ENCODE measurements at places on chromosomes 13 and 19.
A peak's percentile ranks its signal among the peaks of the same experiment; 100 is the strongest.

- no peak for DNase-seq
Measured at GRCh38 chr13:104473936-104474335, 1407.7 kb upstream of the SLC10A2 start.

- DNase-seq = peak; percentile 97
Measured at GRCh38 chr19:48835734-48836088, 580 bp downstream of the HSD17B14 start.

DNA sequence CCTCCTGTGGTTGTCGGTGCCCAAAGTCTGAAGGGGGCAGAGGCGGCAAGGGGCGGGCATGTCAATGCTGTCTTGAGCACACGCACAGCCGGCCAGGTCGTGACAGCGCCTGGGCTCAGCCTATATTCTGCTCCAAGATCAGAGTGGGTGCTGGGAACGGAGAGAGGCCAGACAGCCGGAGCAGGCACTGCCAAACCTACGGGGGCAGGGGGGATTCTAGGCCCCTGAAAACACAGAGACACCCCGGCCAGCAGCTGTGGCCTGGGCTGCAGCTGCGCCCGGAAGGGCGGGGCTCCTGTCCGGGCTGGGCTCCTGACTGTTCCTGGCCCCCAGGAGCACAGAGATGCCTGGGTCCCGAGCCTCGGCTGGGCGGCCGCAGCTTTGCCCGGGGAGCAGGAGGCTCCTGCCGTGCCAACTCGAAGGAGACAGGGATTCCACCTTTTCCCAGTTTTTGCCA lies 2662.9 kb upstream of the PCDH20 start:
- DNase-seq = no peak

GRCh38 chr13:57935965-57936364 lies 304.4 kb downstream of the PCDH17 start:
- no peak for DNase-seq

GRCh38 chr13:21124852-21125251 lies 51.5 kb downstream of the SKA3 start:
- DNase-seq = no peak

DNA sequence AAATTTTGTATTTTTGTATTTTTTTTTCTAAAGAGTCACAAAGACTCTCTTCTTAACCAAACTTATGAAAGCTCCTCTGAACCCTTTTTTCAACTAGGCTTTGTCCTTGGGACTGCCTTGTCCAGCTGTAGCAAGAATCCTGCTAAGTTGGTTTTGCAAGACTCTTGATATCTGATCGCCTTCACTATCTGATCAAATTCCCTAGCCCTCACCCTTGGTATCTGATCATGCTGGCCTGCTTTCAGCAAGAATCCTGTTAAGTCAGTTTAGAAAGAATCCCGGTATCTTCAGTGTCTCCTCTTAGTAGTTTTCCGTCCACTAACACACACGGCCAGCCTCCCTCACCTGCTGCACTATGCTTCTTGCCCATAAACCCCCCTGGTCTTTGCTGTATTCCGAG lies 1.9 kb upstream of the SIGLEC5 start:
- no peak for DNase-seq

GRCh38 chr13:113991191-113991669 lies 17.4 kb upstream of the C13orf46 start:
- DNase-seq = no peak

GRCh38 chr13:96141032-96141431 lies 51.1 kb downstream of the HS6ST3 start:
- no peak for DNase-seq

DNA sequence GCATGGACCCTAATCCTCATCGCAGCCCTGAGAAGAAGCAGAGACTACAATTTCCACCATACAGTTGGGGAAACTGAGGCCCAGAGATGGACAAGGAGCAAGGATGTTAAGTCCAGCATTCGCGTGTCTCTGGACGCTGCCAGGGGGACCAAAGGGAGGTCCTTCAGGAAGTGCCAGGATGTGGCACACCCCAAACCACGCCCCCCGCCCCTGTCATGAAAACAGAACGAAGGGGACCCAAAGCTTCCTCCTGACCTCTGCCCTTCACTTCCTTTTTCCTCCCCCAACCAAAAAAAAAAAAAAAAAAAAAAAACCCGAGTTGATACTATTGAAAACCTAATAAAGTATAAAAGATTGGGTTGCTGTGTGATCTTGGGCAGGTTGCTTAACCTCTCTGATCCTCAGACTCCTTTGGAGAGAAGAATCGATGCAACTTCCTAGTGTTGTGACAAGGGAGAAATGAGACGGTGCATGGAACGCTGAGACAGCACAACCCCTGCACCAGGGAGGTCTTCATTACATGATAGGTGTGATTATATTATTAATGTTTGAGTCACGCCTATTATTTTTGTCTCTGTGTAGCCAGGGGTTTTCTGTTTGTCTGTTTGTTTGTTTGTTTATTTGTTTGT lies 2.7 kb upstream of the ZBTB7A start:
- DNase-seq = peak; percentile 54

DNA sequence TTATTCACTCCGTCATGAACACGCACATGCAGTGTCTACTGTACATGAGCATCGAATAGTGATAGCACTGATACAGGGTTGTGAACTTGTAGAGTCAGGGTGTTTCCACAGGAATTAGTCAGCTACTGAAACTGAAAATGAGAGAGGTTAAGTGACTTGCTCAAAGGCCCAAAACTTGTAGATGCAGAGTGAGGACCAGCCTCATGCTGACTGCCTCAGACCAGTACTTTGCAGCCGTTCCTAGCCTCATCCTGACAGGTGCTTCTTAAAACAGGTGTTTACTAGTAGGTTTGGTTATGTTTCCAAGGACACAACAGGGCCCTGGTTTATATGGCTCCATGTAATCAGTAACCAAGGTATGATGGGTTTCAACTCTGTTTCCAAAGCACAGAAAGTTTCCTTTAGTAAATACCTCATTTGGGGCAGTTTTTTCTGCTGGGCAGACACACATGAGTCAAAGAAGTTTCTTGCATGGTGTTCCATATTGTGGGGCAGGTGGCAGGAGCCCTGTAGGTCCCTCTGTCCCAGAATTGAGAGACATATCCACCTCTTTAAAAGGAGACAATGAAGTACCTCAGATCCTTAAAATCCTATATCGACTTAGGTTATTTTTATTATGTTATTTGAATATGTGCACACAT lies 16.0 kb downstream of the FGF9 start:
- DNase-seq = no peak

GRCh38 chr13:100853434-100853833 lies 178.8 kb upstream of the TMTC4 start:
- no peak for DNase-seq

DNA sequence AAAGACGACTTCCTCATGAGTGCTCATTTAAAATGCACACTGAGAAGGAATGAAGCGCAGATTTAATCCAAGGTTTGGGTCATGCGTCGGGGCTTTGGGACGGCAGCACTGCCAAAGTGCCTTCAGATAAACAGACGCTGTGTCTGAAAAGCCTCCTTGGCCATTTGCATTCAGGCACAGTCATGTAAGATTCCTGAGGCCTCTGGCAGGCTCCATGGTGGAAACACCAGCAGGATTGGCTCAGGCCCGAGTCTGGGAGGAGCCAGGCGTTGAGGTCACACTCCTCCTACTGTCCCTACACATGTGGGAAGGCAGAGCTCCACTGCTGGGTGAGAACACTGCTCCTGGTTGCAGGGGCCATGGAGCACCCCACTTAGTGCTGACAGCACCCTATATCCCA lies 113.3 kb upstream of the KL start:
- DNase-seq = peak; percentile 59

DNA sequence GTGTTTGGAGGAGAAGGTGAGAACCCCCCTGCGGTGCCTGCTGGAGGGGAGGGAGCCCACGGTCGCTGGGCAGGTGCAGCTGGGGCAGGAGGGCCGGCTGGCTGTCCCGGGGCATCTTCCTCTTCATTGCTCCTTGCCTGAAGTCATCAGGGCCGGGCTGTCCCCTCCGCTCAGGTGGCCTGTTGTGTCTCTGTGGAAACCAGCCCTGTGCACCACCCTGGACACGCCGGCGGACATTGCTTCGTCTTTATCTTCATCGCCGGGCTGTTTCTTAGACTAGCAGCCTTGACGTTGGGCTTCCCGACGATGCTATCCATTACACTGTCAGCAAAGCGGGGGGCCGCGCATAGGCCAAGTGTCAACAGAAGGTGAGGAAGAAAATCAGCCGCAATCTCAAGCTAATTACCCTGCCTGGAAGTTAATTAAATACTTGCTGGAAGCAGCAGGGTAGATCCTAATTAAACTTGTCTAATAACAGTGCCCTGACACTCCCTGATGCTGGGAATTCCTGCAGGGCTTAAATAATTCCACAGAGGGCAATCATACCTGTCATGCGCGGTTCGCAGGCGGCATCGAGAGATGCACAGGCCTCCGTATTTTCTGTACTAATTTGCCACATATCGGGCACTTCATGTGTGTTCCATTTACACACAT lies 111.4 kb upstream of the SOX1 start:
- DNase-seq = no peak

DNA sequence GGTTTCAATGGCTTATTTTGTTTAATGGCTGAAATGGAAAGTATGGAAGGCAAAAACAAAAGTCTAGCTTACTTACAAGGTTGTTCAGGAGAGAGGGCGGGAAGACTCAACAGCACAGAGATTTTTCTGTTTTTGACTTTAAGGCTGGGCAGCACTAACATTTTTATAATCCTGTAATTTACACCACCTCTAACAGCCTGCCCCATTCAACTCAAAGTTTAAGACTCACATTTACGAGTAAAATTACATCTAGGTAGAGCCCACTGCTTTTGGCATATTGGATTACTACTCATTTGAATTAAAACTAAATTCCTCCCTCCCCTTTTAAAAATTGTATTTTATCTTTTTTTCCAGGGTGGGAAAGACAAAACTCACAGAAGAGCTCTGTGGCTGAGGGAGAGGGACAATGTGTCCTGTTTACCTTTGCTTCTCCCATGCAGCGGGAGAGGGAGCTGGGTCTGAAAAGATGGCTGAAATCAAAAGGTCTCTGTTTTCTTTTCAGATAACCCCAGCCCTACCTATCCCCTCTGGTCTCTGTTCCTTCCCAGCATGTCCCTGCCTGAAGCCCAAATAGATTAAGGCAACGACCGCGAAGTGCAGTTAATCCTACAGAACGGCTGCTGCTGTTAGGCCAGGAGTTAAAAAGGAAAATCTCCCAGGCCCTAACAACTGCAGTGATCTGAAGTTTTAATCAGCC lies 6.6 kb downstream of the EFNB2 start:
- DNase-seq = no peak

GRCh38 chr13:60484865-60485264 lies 87.8 kb downstream of the TDRD3 start:
- DNase-seq = no peak

GRCh38 chr13:44117351-44117750 lies 237.6 kb downstream of the LACC1 start:
- DNase-seq = no peak

DNA sequence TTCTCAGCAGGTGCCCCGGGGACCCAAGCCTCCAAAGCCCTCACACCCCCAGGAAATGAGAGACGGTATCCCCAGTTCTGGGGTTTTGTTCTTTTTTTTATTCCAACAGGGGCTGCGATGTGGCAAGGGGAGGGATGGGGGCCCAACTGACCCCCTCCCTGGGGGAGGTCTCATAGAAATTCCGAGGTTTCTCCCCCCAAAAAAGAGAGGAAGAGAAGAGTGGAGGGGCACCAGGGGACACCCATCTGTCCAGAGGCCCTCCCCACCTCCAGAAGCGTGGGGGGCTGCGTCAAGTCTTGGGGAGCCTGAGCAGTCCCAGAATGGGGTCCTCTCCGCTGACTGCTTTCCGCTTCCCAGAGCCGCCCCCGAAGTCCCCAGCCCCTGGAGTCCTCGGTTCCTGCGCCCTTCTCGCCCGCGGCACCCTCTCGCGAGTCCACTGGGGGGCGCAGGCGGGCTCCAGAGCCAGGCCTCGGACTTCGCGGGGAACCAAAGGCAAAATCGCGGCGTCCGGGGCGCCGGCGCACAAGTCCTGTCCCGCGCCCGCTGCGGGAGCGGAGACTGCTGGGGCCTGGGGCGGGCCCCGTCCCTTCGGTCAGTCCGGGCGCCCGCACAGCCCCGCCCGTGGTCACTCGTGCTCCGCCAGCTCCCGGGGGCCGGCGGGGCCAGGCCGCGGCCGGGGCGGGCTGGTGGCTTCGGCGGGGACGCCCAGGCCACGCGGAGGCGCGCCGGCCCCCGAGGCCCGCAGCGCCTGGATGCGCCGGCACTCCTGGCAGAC lies 4.4 kb upstream of the ATP1A3 start:
- DNase-seq = no peak

DNA sequence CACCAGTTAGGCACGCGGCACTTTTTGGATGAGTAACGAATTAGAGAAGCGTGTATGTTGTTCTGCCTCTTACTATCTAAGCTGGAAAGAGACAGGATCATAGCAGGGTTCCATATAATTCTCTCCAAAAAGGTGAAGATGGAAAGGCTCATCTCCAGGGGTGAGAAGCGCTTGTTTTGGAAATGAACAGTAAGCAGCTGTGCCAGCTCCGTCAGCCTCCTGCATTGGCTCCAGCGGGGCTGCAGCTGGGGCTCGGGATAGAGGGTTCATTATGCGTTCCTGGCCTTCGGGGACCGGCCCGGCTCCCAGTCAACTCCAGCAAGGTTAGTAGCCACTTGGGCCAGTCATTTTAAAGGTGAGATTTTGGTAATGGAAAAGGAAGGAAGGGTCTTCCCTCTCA lies 155.5 kb downstream of the COL4A1 start:
- DNase-seq = no peak
